Activated naive CD8-positive, alpha-beta T cell treated with anti-CD3 and anti-CD28 coated beads, Interleukin-2, amount 10 ng/mL, durations not matched to agents 7 days and 5 days (primary cell): ENCODE measurements at places on chromosomes 12 and 14.
A peak's percentile ranks its signal among the peaks of the same experiment; 100 is the strongest.

DNA sequence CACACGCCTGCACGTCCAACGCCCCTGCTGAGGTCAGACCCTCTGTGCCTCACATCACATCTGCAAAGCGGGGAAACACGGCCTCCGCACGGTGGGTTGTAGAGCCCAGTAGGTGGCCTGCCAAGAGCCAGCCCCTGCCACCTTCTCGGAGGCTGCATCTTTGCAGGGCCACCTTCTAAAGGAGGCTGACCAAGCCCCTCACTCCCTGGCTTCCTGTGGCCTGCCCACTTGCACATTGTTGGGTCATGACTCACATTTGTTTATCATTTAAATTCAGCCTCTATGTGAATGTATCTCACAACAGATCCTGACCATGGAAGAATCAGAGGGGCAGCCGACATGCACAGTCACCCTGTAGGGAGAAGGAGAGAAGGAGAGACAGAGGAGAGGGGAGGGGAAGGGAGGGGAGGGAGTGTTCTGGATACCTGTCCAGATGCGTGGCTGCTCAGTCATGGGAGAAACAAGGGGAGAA, 319.5 kb upstream of the DIO3 start:
- DNase-seq, result no peak

GRCh38 chr14:88852632-88853031, 28.2 kb downstream of the TTC8 start:
- DNase-seq, result no peak

GRCh38 chr12:122474324-122474716, 26.4 kb downstream of the ZCCHC8 start:
- no peak for DNase-seq

DNA sequence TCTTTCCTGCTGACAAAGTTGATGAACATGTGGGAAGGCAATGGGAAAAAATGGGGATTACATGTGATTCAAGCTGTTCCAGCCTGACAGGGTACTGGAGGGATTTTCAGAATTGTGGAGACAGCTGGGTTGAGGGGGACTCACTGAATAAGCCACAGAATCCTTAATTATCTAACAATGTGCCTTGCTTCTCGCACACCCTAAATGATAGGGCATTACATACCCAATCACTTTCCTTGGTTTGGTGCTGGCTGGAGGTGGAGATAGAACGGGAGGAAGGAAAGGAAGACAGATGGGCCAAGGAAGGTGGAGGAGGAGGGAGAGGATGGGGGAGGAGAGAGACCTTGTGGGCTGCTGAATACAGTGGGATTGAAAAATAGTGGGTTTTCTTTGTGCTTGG, 20.7 kb downstream of the PELI2 start:
- no peak for DNase-seq

DNA sequence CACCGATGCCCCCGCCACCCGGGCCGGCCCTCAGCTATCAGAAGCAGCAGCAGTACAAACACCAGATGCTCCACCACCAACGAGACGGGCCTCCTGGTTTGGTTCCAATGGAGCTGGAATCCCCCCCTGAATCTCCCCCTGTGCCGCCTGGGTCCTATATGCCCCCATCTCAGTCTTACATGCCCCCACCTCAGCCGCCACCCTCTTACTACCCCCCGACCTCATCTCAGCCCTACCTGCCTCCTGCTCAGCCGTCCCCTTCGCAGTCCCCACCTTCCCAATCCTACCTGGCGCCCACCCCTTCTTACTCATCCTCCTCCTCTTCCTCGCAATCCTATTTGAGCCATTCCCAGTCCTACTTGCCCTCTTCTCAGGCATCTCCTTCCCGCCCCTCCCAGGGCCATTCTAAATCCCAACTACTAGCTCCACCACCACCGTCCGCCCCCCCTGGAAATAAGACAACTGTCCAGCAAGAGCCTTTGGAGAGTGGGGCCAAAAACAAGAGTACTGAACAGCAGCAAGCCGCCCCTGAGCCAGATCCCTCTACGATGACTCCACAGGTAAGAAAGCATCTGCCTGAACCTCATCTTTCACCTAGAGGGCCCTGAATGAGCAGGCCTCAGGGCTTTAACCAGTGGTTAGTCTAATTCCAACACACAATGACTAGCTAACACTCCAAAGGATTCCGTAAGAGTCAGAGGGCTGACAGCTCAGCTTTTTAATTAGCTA, 851 bp downstream of the YLPM1 start:
- DNase-seq, result no peak

DNA sequence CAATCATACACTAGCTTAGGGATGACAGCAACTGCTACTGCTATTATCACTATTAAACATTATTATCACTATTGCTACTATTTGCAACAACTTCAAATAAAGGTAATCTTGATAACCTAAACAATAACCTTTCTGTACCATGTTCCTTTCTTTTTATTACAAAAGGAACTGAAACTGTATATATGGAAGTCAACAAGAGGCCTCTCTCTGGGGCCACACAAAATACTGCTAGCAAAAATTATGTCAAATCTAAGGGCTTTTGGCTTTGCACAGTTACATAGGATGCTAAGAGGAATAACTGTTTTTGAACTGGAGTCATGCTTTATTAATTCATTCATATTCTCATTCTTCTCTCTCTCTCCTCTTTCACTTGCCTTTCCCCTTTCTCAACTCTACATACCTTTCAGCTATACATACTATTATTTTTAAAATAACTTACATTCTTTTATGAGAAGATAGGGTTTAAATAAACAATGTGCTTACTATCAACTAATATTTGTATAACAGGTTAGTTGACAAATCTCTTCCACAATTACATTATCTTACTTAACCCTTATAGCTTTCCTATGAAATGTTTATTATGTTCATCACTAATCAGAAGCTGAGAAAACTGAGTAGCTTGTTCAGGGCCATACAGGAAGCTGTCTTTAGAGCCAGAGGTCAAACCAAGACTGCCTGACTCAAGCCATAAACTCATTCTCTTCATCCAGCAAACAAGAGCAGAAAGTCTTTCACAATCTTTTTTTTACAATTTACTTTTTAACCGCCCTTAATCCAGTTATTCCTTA, 25.7 kb downstream of the SPTSSA start:
- no peak for DNase-seq

GRCh38 chr12:2180737-2181082, 127.9 kb downstream of the CACNA1C start:
- no peak for DNase-seq

GRCh38 chr12:115455268-115455681, 771.3 kb upstream of the TBX3 start:
- DNase-seq, result no peak

- no peak for DNase-seq
Measured at GRCh38 chr14:59123975-59124374, 64.5 kb upstream of the DAAM1 start.

DNA sequence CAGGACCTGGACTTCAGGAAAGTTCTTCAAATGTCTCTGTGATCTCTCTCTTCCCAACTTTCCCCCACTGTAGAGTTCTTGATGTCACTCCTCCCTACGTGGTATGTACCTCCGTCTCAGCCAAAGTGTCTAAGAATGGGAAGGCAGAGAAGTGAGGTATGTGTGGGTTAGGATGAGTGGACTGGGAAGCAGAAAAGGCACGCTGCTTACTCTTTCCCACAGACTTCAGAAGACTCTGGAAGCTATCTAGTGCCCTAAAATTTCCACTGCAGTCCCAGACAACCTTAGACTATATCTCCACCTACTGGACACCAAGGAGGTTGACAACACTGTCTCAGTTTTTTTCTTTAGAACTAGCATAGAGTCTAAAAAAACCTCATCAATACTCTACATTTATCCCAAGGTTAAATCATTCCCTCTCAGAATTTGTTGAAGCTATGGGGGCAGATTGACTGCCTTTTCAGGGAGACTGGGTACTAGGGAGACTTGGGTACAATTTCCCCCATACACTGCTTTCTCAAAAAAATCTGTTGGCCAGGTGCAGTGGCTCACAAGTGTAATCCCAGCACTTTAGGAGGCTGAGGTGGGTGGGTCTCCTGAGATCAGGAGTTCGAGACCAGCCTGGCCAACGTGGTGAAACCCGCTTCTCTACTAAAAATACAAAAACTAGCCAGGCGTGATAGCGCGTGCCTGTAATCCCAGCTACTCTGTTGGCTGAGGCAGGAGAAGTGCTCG, 20.6 kb upstream of the ITGA5 start:
- DNase-seq, result no peak

DNA sequence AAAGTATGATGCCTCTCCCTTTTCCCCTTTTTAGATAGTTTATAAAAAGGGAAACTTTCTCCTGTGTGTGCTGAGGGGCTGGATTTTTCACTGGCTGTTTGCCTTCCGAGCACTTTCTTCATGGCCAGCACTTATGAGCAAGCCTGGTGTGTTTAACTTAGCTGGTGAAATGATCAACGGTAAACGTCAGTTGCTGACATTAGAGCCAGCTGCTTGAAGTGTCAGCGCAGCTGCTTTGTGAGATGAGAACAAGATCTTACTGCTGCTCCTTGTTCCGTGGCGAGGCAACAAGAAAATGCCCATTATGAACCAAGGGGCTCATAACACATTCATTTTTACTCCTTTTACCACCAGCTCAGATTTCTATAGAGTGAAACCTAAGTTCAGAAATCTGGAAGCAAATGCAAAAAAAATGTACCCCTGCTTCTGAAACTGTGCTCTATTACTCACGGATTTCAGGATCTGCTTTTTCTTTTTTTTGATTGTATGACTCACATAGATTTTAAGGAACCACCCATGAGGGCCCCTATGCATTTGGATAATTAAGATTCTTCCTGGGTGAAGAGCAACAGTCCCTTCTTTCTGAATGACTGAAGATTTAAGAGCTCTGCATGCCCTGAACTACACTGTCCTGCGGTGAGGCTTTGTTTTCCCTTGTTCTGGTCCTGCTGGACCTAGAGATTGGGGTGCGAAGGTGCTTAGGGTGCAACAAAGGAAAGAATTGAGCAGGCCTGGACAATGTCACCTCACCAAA, 74.3 kb upstream of the CPM start:
- DNase-seq, result no peak

DNA sequence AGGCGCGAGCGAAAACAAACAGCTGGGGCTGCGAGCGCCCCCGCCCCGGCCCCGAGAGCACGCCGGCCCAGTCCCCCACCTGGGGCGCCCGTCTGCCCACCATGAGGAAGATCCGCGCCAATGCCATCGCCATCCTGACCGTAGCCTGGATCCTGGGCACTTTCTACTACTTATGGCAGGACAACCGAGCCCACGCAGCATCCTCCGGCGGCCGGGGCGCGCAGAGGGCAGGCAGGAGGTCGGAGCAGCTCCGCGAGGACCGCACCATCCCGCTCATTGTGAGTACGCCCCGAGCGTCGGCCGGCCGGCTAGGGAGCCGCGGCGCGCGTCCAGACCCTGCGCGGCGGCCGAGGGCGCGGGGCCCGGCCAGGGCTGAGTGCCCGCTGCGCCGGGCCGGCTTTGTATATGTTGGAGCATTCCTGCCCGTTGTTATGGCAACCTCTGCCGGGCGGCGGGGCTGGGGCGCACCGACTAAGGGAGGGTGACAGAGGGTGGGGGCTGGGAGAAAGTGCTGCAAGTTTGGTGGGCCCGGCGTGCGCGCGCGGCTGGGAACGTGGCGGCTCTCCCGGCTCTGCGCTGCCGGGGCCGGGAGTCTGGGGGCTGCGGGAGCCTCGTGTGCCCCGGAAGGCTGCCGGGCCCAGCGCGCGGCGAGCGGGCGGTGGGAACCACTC, 367 bp downstream of the GALNT16 start:
- peak; percentile 41 for DNase-seq

DNA sequence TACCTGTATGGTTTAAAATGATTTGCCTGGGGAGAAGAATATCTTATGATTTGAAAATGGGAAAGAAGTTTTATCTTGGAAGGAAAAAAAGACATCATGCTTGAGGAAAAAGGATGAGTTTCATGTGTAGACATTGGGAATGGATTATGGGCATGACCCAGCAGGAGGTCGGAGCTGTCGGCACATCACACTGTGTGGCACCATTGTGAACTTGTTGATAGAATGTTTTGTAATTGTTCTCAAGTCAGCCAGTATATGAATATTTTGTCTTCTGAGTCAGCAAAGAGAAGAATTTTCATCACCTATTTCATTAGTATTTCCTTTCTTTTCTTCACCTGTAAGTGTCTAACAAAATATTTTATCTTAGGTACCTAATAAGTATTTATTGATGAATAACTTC, 60.0 kb upstream of the HMGA2 start:
- no peak for DNase-seq

- no peak for DNase-seq
Measured at GRCh38 chr14:39426605-39427004, 5.6 kb downstream of the FBXO33 start.

DNA sequence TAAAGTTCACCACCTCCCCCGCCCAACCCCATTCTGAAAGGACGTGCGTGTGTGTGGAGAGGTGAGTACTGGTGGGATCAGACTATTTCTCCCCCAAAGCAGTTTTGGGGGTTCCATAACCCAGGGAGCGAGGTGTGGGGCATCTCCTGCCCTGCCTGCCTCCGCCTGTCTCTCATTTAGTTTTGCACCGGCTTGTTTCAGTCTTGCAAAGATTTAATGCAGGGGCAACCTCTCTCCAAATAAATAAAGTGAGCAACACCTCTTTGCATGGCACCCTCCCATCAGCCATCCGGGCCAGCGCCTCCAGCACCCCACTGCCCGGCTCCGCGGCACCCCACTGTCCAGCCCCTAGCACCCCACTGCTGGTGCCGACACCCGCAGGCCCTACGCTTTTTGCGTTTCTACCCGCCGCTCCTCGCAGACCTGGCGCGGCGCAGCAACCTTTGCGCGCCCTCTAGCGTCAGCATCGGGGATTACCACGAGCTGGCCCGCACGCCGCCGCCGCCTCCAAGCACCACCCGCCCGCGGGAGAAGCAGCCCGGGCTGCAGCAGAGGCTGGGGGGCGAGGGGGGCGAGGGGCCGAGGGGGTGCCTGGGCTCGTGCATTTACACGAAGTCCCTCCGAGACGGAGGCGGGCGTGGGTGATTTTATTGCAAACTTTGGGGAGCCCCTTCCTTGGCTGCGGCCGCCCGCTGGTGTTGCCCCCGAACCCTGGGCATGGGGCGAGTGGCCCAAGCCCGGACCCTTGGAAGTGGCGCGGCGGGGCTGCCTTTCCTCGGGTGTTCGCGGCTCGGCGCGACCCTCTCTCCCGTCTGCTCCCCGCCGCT, 55.8 kb upstream of the VRK1 start:
- DNase-seq, result peak; percentile 89
